Mammary epithelial cell (primary cell): ENCODE measurements at places on chromosomes 7 and 10. TPM values are rescaled to one million over a fixed set of nuclear protein-coding genes. Genes with fewer than 3 reads are reported as not detected.

Gene PILRA
- total RNA-seq, result not detected

Gene ZNF467
- 2.4 and 4.0 TPM in 2 replicates for total RNA-seq

Gene CLCN1
- total RNA-seq, result under 0.01 TPM

Gene PIK3AP1
- total RNA-seq, result 0.50 TPM

Gene COL13A1
- total RNA-seq, result 1.3 TPM
